ENCODE measurements at places on chromosomes 16 and 17.

DNA sequence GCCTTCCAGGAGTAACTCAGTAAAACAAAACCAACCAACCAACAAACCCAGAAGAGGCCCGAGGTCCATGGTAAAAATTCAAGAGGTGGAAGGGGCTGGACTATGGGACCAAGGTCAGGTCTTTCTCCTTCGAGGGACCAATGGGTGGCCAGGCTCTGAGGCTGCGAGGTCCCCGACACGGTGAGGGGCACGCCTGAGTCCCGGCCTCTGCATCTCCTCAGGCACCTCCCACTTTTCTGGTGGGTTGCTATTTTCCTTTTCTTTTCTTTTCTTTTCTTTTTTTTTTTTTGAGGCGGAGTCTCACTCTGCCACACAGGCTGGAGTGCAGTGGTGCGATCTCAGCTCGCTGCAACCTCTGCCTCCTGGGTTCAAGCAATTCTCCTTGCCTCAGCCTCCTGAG, 18.0 kb downstream of the CD7 start:
- no peak for DNase-seq

DNA sequence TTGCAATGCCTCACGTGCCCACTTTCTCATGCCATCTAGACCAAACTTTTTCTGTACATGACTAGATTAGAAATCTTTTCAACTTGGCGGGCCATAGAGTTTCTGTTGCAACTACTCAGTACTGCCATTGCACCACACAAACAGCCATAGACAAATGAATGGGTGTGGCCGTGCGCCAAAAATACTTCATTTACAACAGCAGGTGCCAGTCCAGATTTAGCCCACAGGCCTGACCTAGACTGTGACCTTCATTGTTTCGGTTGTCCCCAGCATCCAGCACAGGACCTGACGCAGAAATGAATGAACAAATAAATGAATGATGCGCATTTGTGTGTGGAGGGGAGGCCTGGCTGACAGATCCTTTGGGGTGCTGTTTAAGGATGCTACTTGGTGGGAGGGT, 14.3 kb upstream of the PDK2 start:
- DNase-seq: no peak

DNA sequence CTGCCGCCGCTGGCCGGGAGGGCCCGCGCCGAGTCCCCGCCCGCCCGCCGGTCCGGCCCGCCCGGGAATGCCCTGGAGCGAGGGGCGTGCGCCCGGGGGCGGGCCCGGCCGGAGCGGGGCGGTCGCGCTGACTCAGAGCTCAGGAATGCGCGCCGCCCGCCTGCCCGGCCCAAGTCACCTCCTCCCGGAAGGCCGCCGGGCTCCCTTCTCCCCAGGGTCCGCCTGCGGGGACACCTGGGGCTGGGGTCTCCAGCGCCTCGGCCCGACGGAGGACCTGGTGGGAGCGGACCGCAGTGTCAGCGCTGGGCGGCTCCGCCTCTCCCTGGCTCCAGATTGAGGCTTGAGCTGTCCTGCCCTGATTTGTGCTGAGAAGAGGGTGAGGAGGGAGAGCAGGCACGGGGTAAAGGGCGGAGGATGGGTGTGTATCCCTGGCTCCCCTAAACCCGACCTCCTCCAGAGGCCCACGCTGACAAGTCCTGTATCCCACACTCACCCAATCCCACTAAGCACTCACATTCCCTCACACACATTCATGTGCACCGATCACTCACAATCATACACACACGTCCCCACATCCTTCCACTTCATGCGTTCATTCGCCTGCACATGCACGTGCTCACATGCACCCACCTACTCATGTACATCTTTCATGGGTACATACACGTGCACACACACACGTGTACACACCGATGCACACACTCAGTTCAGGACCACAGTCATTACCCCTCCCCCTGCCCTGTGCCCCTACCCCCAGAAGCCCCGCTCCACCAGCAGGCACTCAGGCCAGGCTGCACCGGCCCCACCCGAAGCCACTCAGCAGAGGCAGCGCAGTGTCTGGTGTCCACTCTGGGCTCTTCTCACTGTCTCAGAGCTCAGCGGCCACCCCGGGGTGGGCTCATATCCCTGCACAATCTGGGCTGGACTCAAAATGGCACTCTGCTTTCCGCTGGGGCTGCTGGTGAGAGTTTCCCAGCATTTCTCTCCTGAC, at the start of gene RHBDF1:
TSS of gene RHBDF1 (minus strand) at position 71 of the 988 bp plus-strand sequence. CDS start 7,616 bp downstream, outside the sequence.
- DNase-seq: no peak

DNA sequence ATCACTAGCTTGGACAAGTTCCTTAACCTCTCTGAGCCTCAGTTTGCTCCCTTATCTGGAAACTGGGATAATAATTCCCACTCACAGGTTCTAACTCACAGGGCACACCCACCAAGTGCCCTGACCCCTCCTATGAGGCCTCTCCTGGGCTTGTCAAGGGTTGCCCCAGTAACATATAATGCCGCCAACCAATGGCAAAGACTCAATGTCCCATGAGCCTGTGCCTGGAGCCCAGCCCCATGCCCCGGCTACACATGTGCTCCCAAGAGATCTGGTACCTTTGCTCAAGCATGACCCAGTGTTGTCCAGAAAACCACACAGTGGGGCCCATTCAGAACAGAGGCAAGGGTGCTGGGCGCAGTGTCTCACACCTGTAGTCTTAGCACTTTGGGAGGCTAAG, 8.5 kb upstream of the FBXL19 start:
- DNase-seq: no peak

- DNase-seq: no peak
Measured at GRCh38 chr16:86521236-86522197, 11.2 kb downstream of the FOXF1 start.

- no peak for DNase-seq
Measured at GRCh38 chr17:39612935-39613464, 5.3 kb upstream of the NEUROD2 start.

DNA sequence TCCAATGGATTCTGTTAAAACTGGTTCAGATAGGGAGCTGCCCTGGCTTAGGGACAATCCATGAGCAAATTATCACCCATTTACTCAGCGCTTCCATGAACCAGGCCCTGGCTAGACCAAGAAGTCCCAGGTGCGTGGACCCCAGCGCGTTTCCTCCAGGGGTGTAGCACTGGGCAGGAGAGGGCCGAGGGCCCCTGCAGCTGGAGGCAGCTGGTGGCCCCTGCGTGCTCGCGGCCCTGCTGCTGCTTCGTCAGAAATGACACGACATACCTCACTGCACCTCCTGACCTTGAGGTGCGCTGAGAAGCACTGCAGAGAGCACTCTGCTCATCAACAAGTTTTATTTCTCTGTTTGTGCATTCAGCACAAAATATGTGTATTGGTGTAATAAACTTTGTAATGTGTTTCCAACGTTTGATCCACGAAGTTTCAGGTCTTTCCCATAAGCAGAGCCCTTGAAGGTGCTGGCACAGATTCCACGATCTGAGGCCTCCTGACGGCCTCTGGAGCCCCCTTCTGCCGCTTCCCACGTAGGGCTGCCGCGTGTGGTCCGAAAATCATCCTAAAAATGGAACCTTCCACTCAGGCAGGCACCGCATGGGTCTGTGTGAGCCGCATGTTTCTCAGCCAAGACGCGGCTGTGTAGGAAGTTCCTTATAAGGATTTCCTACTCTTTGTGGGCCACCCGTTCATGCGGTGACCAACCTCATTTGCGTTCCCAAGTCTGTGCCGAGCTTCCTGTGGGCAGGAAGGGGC, 50.8 kb upstream of the ZCCHC14 start:
- DNase-seq: no peak

- peak; percentile 8 for DNase-seq
Measured at GRCh38 chr17:19378416-19379360, at the start of gene MAPK7. Gene MAPK7, plus strand, starts transcription at chr17:19378498. Its CDS starts 403 bp downstream, at chr17:19378901.

All from CD4-positive, alpha-beta T cell treated with Interleukin-10 for 1 hour (primary cell).